H9 (cell line): ENCODE measurements at places on chromosomes 16 and 17. TPM values are rescaled to one million over a fixed set of nuclear protein-coding genes. Genes with fewer than 3 reads are reported as not detected.

TBC1D3D gene
- 0.29 and 0.50 TPM in 2 replicates for total RNA-seq

TCAP gene
- 2.1 and 2.5 TPM in 2 replicates for total RNA-seq

WSCD1 gene
- 33.6 and 34.9 TPM in 2 replicates for total RNA-seq

CX3CL1 gene
- total RNA-seq: 1.6 and 1.7 TPM in 2 replicates

SPATA32 gene
- total RNA-seq: 0.42 and 0.81 TPM in 2 replicates

DNA sequence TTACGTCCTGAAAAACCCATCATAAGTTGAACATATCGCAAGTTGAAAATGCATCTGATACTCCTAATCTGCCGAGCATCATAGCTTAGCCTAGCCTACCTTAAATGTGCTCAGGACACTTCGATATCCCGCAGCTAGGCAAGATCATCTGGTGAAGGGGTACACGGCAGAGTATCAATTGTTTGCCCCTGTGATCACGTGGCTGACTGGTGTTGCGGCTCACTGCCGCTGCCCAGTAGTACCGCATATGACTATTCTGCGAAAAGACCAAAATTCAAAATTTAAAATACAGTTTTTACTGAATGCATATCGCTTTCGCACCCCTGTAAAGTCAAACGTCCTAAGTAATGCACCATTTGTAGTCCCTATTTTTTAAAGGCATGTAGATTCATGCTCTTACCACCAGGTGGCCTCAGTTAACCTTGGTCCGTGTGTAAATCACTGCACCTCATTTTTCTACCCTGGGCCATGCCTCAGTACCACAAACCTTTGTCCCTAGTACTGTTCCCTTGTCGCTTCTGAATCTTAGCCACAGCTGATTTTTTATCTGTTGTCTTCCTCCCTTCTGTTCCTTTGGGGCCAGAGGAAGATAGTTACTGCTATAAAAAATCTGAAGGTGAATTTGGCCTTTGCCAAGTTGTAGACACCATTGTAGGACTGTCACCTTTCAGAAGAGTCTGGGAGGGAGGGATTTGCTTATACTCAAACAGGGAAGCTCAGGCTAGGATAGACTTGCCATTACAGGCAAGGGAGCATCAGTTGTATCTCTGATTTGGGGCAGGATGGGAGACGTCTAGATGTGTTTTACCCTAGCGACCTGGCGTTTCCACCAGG, 34.4 kb downstream of the WWP2 start:
- H3K36me3 ChIP-seq: peaks cover 20% of the 10 kb centered on the region
- peak overlapping the region; percentile 19; the same call in 2 of the 3 replicates for H3K4me3 ChIP-seq
- H3K4me1 ChIP-seq: no peaks in the 10 kb centered on the region
- H3K27me3 ChIP-seq: no peaks in the 10 kb centered on the region

- peaks cover 18% of the 10 kb centered on the region; the same call in 1 of the 2 replicates for H3K4me1 ChIP-seq
- H3K27ac ChIP-seq: no peak overlapping the region
- no peak overlapping the region for H3K4me3 ChIP-seq
- no peaks in the 10 kb centered on the region for H3K27me3 ChIP-seq
- no peaks in the 10 kb centered on the region; the same call in 2 of the 3 replicates for H3K36me3 ChIP-seq
Observed at GRCh38 chr17:14321476-14321949, 20.6 kb downstream of the HS3ST3B1 start.

DNA sequence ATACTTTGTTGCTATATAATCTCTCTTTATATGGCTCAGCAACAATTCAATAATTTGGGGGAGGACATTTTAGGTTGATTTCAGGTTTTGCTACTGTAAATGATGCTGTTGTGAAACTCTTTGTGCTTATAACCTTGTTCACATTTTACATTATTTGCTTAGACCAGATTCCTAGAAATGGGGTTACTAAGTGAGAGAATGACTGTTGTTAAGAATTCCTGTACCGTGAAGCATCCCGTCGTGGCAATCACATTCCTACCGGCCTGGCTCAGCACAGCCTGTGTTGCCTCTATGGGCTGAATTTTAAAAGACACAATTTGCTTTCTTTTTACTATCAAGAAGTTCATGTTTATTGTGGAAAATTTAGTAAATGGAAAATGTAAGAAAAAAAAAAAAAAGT, 31.4 kb downstream of the B9D1 start:
- no peaks in the 10 kb centered on the region for H3K27me3 ChIP-seq
- no peak overlapping the region for H3K4me3 ChIP-seq

- no peak overlapping the region for H3K27ac ChIP-seq
- no peaks in the 10 kb centered on the region for H3K4me1 ChIP-seq
- DNase-seq: no peak
- H3K27me3 ChIP-seq: no peaks in the 10 kb centered on the region
- peaks cover 39% of the 10 kb centered on the region for H3K36me3 ChIP-seq
Observed at GRCh38 chr17:78110363-78111015, 18.1 kb downstream of the TMC6 start.

DNA sequence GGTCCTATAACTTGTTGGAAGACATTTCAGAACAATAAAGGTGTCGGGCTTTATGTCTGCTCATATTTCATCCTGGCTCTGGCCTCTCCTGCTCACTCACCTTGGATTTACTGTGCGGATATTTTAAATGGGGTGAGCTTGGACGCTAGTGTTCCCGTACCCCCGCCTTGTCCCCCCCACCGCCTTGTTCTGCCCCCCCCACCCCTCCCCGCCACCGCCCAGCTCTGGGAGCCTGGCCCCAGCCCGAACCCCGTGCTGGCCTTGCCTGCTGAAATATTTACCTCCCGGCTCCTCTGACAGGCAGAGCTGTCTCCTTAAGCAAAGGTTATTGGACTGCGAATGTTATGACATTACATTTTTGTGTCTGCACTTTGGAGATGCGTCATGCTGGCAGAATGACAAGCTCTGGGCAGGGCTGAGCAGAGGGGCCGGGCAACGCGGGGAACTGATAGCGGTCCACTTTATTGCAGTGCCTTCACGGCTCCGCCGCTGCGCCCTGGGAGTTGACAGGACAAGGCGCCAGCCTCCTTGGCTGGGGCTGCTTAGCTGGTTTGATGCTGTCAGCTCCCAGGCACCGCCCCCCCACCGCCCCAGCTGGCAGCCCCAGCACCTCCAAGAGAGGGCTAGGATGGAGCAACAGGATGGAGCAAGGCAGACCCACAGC, 222.5 kb upstream of the GSE1 start:
- no peaks in the 10 kb centered on the region; the same call in 1 of the 2 replicates for H3K4me1 ChIP-seq
- no peak overlapping the region for H3K4me3 ChIP-seq
- H3K36me3 ChIP-seq: no peaks in the 10 kb centered on the region

DNA sequence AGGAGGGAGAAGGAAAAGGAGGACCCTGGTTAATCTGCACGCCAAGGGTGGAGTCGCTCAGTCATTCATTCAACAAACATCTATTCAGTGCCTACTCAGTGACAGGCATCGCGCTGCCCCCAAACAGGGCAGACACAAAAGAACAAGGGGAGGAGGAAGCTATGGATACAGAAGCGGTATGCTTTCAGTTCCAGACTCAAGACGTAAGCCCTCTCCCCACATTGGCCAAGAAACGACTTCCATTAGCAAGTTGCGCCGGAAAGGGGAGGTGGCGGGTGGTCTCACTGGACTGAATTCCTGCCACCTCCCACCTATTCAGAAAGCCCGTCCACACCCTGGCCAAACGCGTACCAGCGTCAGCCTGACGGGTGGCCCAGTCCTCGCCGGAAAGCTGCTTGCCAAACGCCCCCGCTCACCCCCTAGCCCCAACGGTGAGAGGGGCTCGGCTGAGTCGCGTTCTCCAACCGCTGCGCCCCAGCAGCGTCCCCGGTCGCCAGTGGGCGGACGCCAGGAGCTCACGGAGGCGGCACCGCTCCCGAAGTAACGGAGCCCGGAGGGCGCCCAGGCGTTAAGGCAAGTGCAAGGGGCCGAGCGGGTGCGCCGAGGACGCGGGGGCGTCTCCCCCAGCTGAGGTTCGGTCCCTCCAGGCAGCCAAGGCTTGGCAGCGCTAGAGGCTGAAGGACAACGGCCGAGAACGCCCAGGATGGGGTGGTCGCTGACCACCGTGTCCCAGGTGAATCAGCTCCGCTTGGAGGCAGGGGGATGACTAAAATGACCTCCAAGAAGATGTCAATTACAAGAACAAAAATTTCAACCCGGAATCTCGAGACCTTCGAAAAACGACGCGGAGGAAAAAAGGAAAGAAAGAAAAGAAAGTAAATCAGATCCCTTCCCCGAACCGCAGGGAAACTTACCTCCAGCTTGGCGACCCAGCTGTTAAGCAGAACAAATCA, 470.7 kb downstream of the SOX9 start:
- H3K27me3 ChIP-seq: peaks cover 17% of the 10 kb centered on the region; the same call in 1 of the 2 replicates
- H3K27ac ChIP-seq: no peak overlapping the region
- H3K4me1 ChIP-seq: peaks cover 8% of the 10 kb centered on the region; the same call in 1 of the 2 replicates
- H3K4me3 ChIP-seq: peak overlapping the region; percentile 78
- peak; percentile 63 for DNase-seq

- H3K4me1 ChIP-seq: no peaks in the 10 kb centered on the region
- H3K27me3 ChIP-seq: no peaks in the 10 kb centered on the region
- no peak overlapping the region for H3K27ac ChIP-seq
Observed at GRCh38 chr17:76248013-76248782, 7.9 kb upstream of the RNF157 start.

DNA sequence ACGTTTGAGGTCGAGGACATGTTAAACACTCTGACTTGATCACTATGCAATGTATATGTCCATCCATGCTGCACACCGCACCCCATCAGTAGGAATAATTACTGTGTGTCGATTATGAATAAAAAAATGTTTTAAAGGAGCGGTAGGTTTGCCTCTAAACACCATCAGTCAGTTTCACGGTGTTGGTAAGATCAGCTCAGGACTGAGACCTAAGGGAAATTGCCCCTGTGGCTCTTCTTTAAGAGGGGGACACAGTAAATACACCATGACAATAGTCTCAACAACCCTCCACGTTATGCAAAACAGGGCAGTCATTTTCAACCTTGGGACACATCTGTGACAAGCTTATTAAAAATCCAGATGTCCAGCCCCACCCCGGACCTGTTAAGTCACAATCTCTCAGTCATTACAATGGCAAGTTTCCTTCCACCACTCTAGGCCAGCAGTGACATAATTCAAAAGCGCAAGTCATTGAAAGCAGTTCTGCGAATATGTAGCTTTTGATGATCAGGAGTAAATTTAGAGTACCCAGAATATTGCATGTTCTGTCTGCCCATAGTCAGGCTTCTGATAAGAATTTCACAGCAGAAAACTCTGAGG, 1.2 kb downstream of the ATMIN start:
- no peak overlapping the region for H3K27ac ChIP-seq
- peak overlapping the region; percentile 82 for H3K4me3 ChIP-seq
- no peaks in the 10 kb centered on the region for H3K27me3 ChIP-seq
- 0 out of 2 replicates have a peak, but pooled peaks cover 5% of the 10 kb centered on the region for H3K4me1 ChIP-seq
- DNase-seq: no peak

DNA sequence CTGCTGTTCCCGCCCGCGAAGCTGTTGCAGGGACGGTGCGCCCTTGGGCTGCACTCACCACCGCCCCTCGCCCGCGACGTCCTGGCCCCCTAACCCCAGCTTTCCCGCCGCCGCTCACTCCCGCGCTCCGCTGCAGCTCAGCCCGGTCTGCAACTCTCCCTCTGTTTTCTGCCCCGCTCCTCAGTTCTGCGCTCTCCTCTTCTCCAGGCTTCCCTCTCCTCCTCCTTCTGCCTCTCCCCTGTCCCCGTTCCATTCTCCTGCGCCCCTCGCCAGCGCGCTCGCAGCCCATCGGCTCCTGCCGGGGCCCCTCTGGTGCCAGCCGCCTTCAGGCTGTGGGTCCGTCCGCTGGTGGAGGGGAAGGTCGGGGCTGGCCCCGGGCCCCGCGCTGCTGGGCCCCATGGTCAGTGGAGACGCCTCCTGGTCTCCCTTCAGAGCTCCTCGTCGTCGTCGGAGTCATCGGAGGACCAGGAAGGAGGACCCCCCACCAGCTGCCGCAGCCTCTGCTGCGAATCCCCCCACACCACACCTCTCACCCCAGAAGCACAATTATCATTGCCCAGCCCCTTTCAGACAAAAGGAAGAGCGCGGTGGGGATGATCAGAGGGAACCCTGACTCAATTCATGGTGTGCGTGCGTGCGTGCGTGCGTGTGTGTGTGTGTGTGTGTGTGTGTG, 223.2 kb upstream of the FOXF1 start:
- H3K4me3 ChIP-seq: peak overlapping the region; percentile 88
- peaks cover 52% of the 10 kb centered on the region for H3K27me3 ChIP-seq
- no peaks in the 10 kb centered on the region for H3K36me3 ChIP-seq
- H3K4me1 ChIP-seq: peaks cover 2% of the 10 kb centered on the region; the same call in 1 of the 2 replicates
- H3K27ac ChIP-seq: no peak overlapping the region

- no peaks in the 10 kb centered on the region for H3K27me3 ChIP-seq
- no peak overlapping the region for H3K27ac ChIP-seq
- no peak overlapping the region for H3K4me3 ChIP-seq
- no peaks in the 10 kb centered on the region; the same call in 1 of the 2 replicates for H3K4me1 ChIP-seq
- DNase-seq: no peak
Observed at GRCh38 chr16:23922406-23922805, 86.6 kb downstream of the PRKCB start.

DNA sequence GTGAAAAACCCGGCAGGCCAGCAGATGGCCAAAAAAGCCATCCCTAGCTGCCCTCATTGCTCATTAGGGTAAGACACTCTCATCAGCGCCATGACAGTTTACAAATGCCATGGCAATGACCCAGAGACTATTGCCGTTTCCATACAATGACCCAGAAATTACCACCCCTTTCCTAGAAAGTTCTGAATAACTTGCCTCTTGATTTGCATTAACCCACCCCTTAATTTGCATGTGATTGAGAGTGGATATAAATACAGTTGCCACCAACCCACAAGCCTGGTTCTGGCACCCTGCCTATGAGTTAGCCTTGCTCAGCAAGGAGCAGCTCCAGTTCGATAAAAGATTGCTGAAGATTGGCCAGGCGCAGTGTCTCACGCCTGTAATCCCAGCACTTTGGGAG, 16.1 kb upstream of the C16orf54 start:
- H3K36me3 ChIP-seq: no peaks in the 10 kb centered on the region
- no peak overlapping the region for H3K4me3 ChIP-seq
- no peak for DNase-seq
- no peaks in the 10 kb centered on the region for H3K27me3 ChIP-seq

DNA sequence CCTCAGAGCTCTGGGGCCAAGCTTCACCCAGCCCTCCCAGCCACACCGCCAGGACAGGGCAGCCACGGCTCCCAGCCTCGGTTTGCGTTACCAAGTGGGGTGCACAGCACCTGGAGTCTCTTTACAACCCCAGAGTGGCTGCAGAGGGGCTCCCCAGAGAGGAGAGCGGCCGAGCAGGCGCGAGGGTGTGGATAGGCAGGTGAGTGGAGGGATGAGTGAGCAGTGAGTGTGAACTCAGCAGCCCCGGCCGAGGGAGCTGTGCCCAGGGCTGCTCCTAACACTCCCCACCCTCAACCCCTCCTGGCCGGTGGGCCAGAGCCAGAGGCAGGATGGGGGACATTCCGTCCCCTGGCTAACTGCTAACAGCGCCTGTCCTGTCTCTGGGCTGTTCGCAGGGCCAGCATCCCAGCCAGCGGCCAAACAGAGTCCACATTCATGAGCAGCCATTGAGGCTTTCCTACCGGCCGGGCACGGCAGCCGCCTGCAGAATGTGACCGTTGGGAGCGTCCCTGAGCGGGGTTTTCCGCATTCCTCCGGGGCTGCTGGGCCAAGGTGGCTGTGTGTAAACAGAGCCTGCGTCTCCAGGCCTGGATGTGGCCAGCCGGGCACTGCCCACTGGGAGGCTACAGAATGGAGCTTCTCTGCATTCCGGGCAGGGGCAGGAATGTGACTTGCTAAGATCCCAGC, 5.3 kb downstream of the ZNF469 start:
- DNase-seq: no peak
- no peak overlapping the region for H3K4me3 ChIP-seq
- no peaks in the 10 kb centered on the region for H3K4me1 ChIP-seq
